NCI-H2029 (cell line): ENCODE measurements at places on chromosomes 3 and 15.

DNA sequence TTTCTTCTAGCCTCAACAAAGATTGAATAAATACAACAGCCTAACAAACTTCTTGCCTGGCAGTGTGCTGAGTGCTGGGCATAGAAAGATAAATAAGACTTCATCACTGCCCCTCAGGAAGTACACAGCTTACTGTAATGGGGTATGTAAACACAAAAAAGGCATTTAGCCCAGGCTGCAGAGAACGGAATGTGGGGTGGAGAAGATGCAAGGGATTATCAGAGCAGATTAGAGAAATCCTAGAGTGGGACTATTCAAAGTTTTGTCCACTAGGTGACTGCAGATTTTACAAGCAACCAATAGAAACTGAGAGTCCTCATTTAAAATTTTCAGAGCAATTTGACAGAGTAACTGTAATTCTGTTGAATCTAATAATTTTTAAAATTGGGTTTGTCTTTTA, 35.4 kb upstream of the TSC22D2 start:
- DNase-seq = no peak

GRCh38 chr3:122353893-122354401, 28.9 kb downstream of the CSTA start:
- no peak for DNase-seq

GRCh38 chr3:138818185-138818860, 16.4 kb downstream of the PIK3CB start:
- DNase-seq = no peak

GRCh38 chr3:104604326-104605010, 762.2 kb upstream of the ALCAM start:
- DNase-seq = no peak

DNA sequence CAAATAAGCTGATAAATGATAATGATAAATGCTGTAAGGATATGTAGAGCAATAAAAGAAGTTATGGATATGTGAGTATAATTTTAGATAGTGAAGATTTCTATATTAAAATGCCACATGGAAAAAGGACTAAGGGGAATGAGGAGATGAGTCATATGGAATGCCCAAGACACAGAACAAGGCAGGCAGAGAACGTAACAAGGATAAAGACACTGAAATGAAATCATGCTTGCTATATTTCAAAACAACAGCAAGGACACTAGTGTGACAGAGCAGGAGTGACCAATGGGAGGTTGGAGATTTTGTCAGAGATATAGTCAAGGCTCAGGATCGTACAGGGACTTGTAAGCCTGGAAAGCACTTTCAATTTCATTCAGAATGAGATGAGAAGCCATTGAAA, 621.5 kb upstream of the SEMA6D start:
- DNase-seq = no peak

DNA sequence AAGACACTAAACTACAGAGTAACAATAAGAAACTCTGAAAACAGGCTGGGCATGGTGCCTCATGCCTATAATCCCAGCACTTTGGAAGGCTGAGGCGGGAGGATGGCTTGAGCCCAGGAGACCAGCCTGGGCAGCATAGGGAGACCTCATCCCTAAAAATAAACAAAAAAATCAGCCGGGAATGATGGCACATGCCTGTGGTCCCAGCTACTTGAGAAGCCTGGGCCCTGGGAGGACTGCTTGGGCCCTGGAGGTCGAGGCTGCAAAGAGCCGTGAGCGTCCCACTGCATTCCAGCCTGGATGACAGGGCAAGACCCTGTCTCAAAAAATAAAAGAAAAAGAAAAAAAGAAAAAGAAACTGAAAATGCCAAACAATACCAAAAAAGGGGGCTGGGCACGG, 55.4 kb downstream of the TMCC1 start:
- DNase-seq = no peak

GRCh38 chr3:186225603-186226002, 116.7 kb upstream of the ETV5 start:
- no peak for DNase-seq

GRCh38 chr15:66763186-66764071, 61.4 kb downstream of the SMAD6 start:
- peak; percentile 13 for DNase-seq

DNA sequence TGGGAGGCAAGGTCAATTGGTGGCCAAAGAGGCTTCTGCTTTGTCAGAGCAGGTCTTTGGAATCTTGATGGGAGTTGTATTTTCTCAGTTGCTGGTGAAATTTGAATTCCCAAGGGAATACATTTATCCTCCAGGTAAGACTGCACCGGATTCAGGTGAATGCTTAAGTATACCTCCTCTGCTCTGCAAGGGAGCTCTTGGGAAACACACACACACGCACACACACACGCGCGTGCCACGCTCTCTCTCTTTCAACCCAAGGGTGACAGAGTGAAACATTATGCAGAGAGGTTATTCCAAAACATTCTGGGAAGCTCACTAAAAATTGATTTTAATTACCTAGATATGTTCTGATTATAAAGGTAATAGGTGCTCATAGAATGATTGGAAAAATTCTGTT, 33.7 kb downstream of the ST6GAL1 start:
- no peak for DNase-seq

DNA sequence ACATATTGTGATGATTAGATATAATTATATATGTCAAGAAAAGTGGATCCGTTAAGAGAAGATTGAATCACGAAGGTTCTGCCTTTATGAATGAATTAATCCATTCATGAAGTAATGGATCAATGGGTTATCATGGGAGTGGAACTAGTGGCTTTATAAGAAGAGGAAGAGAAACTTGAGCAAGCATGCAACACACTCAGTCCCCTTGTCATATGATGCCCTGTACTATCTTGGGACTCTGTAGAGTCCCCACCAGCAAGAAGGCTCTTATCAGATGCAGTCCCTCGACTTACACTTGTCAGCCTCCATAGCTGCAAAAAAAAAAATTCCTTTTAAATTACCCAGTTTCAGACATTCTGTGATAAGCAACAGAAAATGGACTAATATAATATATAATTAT, 301.9 kb downstream of the RAP2B start:
- DNase-seq = no peak

GRCh38 chr3:58346368-58346767, 13.7 kb downstream of the PXK start:
- DNase-seq = no peak

- DNase-seq = peak; percentile 45
Measured at GRCh38 chr15:77160562-77161478, 89.9 kb upstream of the TSPAN3 start.

- DNase-seq = no peak
Measured at GRCh38 chr3:196344663-196345062, 6.5 kb upstream of the TM4SF19 start.

DNA sequence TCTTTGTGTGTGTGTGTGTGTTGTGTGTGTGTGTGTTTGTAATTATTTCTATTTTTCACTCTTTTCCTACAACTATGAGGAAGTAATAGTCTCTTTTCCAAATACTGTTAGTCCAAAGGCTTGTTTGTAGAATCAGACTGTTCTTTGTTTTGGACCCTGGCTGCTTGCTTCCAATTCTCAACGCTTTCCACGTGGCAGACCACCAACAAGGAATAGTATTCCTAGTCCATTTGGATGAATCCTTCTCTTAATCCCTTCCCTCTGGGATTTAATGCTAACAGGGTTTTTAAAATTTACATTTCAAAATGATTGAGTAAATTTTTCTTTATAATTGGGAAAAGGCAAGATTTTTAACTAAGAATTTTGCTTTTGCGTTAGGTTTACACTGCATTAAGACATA, 62.7 kb downstream of the ADAMTSL3 start:
- DNase-seq = no peak

DNA sequence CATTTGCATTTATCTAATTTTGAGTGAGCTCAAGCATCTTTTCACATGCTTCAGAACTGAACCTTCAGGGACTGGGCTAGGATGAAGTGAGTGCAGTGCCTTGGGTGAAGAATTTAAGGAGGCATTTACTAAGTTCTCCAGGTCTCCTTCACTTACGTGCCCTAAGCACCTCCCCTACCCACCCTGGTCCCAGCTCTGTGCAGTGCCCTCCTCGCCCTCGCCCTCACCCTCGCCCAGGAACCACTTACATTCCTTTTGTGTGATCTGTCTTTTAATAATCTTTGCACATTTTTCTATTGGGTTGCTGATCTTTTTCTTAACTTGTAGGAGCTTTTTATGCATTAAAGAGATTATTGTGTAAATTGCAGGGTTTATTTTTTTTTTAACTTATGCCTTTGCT, 322.6 kb downstream of the THSD4 start:
- no peak for DNase-seq

DNA sequence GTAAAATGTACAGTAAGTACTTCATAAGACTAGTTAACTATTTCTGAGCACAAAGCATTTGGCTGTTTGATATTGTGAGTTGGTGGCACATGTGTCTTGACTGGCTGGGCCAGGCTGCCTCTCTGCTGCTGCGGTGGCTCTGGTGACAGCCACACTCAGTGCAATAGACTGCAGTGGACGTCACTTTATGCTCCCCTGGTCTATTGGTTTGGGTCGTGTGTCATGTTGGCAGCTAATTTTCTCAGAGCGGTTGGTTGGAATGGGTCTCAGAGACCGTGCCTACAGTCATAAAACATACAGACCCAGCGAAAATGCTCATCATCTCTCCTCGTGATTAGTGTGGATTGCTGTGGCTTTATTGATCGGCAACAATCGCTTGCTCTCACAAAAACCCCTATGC, 71.3 kb downstream of the SV2B start:
- DNase-seq = no peak

DNA sequence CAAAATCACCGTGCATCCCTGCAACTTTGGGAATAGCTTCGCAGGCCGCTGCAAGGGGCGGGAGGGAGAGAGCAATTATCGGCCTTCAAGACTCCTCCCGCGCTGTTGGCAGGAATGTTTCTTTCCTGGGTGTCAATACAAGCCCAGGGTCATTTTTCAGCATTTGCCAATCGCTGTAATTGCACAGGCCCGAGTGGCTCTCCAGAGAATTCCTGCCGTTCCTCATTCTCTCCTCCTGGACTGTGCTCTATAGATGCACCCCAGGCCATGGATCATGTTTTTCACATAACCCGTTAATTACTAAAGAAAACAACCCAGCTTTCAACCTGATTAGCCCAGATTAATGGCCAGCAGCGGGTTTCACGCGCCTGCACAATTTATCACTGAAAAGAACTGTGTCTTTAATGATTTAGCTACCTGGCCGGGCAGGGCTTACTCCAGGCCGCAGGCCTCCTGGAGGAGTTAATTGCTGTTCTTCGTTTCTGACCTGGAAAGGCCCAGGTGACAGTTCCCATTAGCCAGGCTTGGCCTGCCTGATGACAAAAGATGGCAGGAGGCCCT, 144.3 kb downstream of the OPA1 start:
- DNase-seq = no peak

DNA sequence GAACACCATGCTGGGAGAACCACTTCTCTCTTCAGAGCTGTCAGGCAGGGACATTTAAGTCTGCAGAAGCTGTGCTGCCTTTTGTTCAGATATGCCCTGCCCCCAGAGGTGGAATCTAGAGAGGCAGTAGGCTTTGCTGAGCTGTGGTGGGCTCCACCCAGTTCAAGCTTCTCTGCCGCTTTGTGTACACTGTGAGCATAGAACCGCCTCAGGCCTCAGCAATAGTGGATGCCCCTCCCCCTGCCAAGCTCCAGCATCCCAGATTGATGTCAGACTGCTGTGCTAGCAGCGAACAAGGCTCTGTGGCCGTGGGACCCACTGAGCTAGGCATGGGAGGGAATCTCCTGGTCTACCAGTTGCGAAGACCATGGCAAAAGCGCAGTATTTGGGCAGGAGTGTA, 121.6 kb downstream of the NFKBIZ start:
- DNase-seq = no peak

- no peak for DNase-seq
Measured at GRCh38 chr3:43537225-43537624, 84.6 kb downstream of the ANO10 start.

GRCh38 chr3:110811050-110811449, 260.6 kb upstream of the NECTIN3 start:
- DNase-seq = no peak

GRCh38 chr3:5186089-5186857, 1.2 kb upstream of the EDEM1 start:
- DNase-seq = no peak

GRCh38 chr3:20236603-20237002, 50.6 kb upstream of the SGO1 start:
- DNase-seq = no peak

DNA sequence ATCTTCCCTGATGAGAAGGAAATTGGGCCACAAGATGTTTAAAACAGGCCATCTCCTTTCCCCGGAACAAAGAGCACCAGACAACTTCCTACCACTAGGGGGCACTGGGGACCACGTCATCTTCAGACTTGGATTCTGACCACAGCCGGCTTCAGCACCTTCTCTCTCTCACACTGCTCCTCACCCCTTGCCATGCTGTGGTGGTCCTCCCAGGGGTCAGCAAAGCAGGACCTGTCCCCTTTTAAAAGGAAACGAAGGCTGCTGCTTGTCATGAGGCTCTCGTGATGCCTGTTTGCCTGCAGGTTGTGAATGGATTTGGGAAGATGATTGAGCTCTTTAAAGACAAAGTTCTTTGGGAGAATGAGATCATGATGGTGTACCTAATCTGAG, 16.2 kb downstream of the RFT1 start:
- peak; percentile 40 for DNase-seq

- no peak for DNase-seq
Measured at GRCh38 chr3:49967291-49967690, 27.3 kb downstream of the RBM6 start.
